ENCODE measurements at places on chromosomes 4 and X.

- no peak for DNase-seq
These were observed 666.4 kb upstream of the NR3C2 start for GRCh38 chr4:149108626-149109025.

GRCh38 chrX:142637206-142637605, 388.5 kb upstream of the SPANXN4 start:
- no peak for DNase-seq

DNA sequence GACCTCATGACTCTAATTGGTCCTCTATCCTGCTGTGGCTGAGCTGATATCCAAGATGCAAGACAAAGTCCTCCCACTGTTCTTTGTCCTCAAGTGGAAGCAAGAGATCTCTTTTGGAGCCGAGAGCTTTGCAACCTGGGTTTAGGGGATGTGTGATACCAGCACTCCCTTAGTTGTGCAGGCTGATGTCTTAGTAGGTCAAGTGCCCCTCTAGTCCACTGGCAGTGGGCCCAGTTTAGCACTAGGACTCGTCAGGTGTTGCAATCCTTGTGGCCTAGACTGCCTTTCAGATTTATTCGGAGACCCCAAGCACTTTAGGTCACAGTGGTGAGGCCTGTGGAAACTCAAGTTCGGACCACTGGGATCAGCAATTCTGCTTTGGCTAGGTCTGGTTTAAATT, 64.0 kb downstream of the GPRASP3 start:
- no peak for DNase-seq

GRCh38 chrX:44871931-44872820, 812 bp upstream of the KDM6A start:
- DNase-seq = peak; percentile 7

DNA sequence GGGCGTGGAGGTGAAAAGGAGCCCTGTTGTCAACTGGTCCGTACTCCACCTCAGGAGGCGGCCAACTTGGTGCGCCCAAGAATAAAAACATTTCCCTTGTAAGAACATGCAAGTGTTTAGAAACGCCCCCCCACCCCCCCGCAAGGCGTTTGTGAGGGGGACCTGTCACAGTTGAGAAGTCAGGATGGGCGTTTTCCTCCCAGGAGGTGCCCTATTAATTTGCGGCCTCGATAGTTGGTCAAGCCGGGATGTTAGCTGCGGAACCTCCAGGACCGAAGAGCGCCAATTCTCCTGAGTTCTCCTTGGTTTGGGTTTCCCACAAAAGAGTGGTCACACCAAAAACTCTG, 651 bp upstream of the SAP30 start:
- peak; percentile 53 for DNase-seq

GRCh38 chr4:102807345-102807744, 20.0 kb downstream of the UBE2D3 start:
- DNase-seq = no peak

DNA sequence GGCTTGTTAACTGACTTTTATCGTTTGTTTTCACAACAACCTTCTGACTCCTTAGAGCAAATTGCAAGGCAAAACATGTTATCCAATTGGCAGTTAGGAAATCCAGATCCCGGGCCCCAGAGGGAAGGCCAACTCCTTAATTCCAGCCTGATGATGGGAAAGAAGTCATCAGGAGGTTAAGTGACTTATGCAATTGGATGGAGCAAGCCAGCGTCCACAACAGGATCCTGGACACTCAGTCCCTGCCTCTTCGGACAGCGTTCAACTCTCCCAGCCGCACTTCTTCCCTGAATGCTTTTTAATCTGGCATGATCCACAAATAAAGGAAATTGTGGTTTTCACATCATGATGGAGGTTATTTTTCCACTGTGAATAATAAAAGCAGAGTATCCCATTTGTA, 310.1 kb downstream of the RAB28 start:
- no peak for DNase-seq

DNA sequence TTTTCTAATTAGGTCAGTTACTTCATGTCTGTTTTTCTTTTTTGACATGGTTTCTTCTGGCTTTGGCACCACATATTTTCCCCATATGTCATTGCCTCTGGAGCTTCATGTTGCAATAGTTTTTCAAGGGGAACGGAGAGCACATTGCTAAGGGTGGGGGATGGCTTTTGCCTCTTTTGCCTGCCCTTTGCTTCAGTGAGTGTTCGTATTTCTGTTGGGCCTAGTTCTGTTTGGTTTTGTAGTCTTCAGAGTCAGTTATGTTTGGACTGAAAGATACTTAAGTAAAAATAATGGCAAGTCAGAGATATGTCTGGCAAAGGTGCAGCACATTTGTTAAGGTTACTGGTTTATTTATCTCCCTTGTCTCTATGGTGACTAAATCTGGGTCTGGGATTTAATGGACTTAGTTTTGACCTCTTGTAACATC, 29.1 kb downstream of the FHL1 start:
- DNase-seq = no peak

DNA sequence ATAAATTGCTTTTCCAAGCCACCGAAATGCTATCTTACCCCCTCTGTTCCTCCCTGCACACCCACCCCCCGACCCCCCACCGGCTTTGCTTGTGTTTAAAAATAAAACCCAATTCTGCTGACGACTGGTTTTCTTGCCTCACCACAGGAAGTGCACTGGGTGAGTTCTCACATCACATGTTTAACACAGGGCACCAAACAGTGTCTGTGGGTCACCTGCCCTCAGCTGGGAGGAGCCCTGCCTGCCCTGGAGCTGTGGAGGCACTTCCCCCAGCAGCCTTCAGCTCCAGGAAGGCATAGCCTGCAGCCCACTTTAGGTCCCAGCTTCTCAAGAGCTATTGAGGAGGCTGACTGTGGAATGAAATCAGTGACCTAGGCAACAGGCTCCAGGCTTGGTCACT, 8.8 kb downstream of the TMEM255A start:
- DNase-seq = no peak

DNA sequence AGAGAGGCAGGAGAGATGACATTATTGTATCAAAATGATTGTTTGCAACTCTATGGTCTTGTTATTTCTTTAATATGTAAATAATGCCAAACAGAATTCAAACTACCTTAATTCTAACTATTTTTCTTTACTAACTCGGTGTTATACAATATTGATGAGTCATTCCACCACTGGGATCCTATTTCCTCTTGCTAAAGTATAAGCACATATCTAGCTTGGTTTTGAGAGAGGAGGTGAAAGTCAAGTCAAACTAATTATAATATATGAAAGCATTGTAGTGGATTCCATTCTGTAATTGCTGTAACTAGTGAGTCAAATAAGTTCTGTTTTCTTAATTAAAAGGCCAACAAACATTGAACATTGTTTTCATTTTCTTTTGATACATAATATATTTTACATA, 837.6 kb downstream of the PDHA2 start:
- no peak for DNase-seq

GRCh38 chr4:185987961-185988627, 80.9 kb upstream of the TLR3 start:
- DNase-seq = no peak

- no peak for DNase-seq
These were observed 73.0 kb downstream of the FAT4 start for GRCh38 chr4:125387770-125388169.

DNA sequence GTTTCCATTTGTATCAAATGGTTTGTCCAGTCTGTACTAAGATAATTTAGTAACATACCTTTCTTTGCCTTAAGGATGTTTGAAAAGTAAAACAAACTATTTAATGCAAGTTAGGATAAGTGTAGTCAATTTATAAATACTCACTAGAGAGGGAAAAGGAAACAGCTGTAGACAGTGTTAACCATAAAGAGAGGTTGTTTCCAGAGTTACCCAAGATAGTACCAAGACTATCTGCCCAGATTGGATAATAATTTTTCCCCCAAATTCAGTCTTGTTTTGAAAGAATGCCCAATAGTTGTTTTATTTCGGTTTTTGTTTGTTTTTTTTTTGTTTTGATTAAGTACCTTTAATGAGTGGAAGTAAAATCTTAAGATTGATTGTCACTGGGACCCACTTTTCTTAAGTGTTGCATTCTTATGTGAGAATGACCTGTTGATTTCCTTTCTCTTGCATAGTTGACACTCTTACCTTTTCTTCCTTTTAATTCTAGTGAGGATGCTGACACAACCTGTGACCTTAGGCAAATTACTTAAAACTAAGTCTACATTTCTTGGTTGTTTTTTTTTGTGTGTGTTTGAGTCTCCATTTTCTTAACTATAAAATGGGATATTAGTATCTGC, 12.8 kb downstream of the AFF1 start:
- DNase-seq = no peak

DNA sequence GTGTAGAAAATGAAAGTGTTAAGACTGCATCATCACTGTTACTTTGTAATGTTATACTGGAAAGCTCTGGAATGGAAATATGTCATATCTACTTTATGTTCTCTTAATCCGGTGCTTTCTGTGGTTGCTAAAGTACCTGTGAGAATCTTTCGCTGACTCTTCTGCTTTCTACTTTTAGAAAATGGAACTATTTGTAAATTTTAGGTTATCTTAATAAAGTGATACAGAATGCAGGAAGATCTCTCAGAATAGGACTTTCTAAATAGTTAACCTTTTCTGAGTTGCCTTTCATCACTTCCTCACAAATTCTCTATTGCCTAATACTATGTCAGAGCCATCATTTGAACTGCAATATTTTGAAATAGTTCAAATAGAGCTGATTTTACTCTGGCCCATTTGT, 69.3 kb downstream of the BMP2K start:
- DNase-seq = no peak

- DNase-seq = no peak
These were observed 540.6 kb upstream of the MAGEB18 start for GRCh38 chrX:25597551-25597950.

GRCh38 chr4:155522201-155522600, 144.4 kb upstream of the GUCY1A1 start:
- no peak for DNase-seq

- no peak for DNase-seq
These were observed 93.2 kb downstream of the EFNB1 start for GRCh38 chrX:68922013-68922412.

- DNase-seq = no peak
These were observed 12.7 kb upstream of the ACSL1 start for GRCh38 chr4:184838249-184839074.

DNA sequence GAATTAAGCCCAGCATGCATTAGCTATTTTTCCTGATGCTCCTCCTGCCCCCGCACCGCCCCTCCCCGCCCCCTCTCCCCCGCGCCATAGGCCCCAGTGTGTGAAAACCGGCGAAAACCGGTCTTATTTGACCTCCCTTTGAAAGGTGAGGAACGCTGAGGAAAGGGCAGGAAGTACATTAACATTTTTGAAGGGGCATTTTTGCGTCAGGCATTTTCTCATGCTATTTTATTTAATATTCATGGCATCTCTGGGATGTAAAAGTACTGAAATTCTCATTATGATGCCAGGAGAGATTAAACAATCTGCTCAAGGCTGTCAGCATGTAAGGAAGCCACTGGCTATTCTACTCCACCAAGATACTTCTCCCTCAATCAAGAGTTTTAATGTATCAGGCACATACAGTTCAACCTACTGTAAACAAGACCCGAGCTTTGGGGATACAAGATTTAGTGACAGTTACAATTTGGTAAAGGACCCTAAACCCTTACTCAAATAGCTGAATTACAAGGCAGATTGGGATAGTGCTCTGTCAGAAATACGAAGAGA, 1.2 kb upstream of the NMU start:
- no peak for DNase-seq

- DNase-seq = no peak
These were observed 32.7 kb downstream of the TMEM47 start for GRCh38 chrX:34624416-34624815.

- no peak for DNase-seq
These were observed 162.4 kb upstream of the PRDX4 start for GRCh38 chrX:23504895-23505294.

DNA sequence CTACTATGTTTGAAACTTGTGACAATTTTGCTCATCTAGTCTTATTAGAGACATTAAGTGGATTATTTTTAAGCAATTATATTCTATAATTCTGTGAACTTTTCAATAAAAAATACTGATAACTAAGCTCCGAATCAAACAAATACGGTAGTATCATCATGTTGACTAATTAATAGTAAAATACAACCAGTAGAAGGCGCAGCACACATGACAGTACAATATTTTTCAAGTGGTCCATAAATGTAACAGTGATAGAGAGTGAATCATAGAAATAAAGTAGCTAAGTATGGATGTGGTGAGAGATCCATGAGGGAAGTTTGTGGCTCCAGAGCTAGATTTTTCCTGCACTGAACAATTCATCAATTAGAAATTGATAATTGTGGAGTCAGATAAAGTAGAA, 666.2 kb downstream of the KCTD8 start:
- DNase-seq = no peak

- DNase-seq = no peak
These were observed 4.6 kb downstream of the HMX1 start for GRCh38 chr4:8866828-8867623.

- no peak for DNase-seq
These were observed 6.4 kb upstream of the SLAIN2 start for GRCh38 chr4:48334900-48335384.

- no peak for DNase-seq
These were observed 15.7 kb downstream of the ZXDB start for GRCh38 chrX:57607295-57608187.

- DNase-seq = no peak
These were observed 230.0 kb upstream of the LNX1 start for GRCh38 chr4:53821179-53821851.

DNA sequence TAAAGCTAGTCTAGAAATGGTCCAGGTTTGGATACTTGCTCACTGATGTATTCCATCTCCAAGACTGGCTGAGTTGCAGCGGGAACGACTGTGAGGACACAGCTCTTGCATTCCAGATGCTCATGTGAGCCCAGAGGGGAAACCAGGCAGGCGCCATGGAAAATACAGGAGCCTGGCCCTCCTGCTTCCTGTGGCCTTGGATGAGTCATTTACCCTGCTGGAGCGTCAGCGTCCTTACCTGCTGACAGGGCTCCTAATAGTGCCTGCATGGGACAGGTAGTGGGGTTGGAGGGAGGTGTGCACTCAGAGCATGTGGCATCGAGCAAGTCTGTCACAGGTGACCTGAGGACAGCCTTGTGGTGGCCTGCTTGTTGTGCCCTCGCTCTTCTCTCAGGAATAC, 69.4 kb downstream of the NSG1 start:
- DNase-seq = no peak

GRCh38 chr4:11483046-11483445, 54.4 kb upstream of the HS3ST1 start:
- DNase-seq = no peak

DNA sequence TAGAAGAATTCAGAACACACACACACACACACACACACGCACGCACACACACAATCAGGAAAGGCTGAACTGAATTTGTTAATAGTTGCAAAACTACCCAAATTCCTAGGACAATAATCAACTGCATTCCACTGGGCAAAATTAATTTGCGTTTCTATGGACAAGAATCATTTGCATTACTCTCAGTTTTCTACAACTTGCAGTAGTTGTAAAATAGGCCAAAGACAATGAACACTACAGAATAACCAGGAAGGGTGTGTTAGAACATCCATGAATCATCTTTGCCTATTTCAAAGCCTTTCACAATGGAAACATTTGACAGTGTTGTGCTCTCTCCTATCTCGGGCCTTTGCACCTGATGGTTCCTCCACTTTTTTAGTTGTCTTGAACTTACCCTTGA, 77.1 kb upstream of the IGFBP7 start:
- DNase-seq = no peak
